ENCODE measurements at places on chromosomes 2 and 18.

DNA sequence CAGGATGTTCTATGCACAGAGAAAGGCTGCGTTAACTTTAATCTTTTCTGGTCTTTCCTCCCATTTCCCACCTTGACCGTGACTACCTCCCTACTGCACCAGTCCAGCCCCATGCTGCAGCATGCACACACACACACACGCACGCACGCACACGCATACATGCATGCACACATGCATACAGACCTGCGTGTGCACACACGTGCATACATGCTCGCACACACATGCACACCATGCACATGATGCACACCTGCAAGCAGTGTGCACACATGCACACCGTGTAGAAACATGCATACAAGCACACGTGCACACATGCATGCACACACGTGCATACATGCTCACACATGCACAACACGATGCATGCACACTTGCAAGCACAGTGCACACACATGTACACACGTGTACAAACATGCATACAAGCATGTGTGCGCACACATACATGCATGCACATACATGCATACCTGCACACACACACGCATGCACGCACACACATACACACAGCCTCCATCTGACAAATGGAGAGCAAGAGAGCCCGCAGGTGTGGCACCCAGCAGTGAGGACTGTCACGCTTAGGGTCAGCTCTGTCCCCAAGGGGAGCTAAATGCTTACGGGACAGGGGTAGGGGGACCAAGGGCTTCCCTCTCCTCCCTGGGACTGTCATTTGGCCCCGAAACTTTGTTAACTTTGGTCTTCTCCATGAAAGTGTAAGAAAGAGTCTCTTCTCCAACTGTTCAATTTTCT is 18.2 kb downstream of the SNORC start:
- DNase-seq: peak; percentile 32

DNA sequence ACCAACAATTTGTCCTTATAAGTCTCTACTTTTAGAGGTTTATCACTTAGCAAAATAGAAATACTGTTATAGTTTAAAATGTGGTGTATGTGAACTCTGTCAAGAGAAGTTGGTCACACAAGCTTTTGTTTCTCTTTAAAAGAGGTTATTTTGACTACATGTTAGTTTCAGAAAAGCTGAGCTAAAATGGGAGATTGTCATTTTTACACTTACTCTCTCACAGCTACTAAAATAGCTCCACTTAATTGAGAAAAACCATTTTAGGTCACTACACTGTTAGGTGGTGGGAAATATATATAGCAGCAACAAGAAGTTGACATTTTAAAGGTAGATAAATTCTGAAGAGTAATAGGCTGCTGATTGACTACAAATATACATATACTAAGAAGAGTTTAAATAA is 161.5 kb upstream of the KCNJ3 start:
- no peak for DNase-seq

GRCh38 chr2:241069821-241070281 is 32.2 kb downstream of the MTERF4 start:
- DNase-seq: no peak

DNA sequence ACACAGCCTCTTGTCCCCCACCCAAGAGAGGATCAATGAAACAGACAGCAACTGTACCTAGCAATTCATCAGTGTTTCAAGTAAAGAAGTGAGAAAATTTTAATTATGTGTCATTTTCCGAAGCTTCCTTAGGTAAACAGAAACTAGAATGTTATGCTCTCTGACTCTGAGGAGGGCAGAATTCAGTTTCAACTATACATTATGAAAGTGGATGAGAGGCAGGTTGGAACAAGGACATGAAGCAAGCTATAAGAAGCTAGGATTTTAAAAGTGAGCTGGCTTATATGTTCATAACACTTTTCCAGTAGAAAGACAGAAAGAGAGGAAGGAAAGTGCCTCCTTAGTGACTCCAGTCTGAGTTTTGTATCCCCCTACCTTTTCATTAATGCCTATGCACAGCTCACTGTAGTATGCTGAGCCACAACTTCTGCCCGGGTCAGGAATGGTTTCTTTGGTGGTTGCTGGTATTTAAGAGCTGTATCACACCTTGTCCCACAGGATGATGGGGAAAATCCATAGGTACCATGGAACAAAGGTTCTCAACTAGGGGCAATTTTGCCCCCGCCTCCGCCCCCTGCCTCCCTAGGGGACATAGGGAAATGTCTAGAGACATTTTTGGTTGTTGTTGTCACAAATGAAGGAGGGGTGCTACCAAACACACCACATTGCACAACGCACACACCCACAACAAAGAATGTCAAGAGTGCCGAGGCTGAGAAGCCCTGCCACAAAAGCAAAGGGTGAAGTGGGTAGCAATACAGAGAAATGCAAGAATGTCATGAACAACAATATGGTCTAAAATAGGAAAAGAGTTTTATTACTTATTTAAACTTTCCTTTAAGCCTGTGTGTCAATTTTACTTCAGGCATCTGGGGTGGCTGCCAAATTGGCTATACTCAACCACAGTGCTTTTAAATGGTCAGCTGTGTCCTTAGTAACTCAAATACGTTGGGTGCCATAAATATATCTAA is 161.0 kb upstream of the ZFP36L2 start:
- DNase-seq: no peak

GRCh38 chr2:206764673-206765241 is 371 bp downstream of the MDH1B start:
- no peak for DNase-seq

- no peak for DNase-seq
Observed at GRCh38 chr2:41344529-41344928, 703.3 kb upstream of the PKDCC start.

DNA sequence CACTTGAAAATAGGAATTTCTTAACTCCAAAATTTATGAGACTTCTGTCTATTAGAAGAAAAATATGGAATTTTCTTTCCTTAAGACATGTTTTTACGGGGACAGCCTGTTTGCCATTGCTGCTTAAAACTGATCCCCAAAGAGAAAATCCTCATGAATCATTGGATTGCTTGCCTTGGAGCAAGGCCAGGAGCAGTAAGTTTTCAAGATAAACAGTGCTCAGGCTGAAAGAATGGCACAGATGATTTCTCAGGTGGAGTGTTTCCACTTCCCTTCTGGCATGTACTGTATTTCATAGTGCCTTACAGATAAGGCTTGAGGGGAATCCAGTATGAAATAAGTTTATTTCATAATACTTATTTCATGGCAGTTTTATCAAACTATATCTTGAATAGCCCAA is 74.3 kb upstream of the MMADHC start:
- no peak for DNase-seq

DNA sequence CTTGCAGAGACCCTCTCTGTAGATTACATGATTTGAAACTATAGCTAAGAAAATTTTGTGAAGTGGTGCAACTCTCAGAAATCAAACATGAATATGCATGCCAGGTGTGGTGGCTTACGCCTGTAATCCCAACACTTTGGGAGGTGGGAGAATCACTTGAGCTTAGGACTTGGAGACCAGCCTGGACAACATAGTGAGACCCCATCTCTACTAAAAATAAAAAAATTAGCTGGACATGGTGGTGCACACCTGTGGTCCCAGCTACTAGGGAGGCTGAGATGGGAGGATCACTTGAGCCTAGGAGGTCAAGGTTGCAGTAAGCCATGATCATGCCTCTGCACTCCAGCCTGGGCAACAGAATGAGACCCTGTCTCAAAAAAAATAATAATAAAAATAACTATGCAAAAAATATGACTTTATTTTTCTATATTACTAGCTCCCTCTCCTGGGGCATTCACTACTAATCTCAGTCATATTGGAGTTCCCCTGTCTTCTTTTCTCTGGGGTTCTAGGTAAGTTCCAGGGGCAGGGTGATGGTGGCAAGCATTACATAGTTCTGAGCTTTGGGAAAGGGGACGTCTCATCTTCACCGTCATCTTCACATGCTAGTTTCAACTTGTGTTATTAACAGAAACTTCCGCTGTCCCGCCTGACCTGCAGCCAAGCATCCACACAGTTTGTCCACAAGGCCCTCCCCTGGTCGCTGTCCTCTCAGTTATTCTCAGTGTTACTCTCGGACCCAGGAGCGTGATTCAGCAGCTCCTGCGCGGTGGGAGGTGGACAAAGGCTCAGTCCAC is 96.8 kb upstream of the MBOAT2 start:
- DNase-seq: no peak

DNA sequence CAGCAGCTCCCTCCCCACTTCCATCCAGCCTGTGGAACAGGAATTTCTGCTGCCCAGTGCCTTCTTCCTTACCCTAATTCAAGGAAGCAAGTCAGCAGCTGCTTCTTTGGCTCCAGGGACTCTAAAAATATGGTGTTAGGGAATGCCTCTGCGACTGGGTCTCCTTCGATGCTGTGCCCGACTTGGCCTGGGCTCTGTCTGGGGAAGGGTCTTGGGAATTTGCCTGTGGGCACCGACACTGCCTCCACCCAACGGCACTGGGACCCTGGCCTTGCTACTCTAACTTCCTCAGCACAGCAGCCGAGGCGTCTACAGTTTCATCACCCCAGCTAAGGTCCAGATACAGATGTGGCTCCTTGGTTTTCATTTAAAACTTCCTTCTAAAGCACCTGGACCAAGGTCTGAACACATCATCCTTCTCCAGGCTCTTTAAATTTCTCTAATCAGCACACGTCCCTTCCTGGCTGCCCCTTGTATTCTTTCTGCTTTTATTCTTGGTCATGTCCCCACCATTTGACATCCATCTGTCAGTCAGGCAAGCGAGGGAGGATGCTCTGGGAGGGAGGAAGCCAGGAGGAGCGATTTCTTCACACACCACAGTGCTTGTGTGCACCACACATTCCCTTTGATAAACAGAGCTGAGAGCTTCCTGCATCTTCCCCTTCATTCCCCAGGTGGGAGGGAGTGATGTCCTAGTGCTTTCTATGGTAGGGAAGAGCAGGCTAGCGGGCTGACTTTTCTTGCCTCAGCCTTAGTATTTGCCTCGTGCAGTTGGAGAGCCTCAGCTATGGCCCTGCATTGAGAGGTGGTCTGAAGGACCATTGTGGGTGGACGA is 6.8 kb downstream of the LBH start:
- no peak for DNase-seq

DNA sequence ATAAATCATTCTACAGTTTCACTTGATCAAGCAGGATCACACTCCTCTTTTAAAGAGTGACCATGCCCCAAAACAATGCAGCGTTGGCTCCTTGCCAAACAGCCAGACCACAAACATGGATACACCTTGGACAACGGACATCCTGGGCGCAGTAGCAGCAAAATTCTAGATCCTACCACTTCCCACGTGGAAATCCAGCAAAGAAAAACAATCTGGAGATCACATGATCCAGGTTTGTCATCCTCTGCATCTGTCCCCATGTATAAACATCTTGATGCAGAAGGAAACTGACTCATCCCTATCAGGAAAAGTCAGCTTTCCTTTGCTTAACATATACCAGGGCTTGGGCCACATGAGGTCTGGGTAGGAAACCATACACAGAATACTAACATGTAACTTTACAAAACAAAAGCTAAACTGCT is 53.1 kb downstream of the ZNF521 start:
- no peak for DNase-seq

GRCh38 chr2:120012363-120012762 is 514 bp upstream of the EPB41L5 start:
- DNase-seq: no peak

DNA sequence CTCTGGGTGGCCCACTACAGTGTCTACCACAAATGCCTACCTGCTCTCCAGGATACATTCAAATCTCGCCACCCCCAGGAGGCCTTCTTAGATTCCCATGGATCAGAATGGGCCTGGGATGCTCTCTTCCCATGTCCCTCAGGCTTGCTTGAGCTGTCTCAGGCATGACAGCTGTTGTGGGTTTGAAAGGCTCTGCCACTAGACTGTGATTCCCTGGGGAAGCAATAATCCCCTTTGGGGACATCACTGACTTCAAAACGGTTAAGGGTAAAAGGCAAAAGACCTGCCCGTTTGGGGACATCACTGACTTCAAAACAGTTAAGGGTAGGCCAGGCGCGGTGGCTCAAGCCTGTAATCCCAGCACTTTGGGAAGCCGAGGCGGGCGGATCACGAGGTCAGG is 35.8 kb upstream of the ZNF516 start:
- DNase-seq: no peak

DNA sequence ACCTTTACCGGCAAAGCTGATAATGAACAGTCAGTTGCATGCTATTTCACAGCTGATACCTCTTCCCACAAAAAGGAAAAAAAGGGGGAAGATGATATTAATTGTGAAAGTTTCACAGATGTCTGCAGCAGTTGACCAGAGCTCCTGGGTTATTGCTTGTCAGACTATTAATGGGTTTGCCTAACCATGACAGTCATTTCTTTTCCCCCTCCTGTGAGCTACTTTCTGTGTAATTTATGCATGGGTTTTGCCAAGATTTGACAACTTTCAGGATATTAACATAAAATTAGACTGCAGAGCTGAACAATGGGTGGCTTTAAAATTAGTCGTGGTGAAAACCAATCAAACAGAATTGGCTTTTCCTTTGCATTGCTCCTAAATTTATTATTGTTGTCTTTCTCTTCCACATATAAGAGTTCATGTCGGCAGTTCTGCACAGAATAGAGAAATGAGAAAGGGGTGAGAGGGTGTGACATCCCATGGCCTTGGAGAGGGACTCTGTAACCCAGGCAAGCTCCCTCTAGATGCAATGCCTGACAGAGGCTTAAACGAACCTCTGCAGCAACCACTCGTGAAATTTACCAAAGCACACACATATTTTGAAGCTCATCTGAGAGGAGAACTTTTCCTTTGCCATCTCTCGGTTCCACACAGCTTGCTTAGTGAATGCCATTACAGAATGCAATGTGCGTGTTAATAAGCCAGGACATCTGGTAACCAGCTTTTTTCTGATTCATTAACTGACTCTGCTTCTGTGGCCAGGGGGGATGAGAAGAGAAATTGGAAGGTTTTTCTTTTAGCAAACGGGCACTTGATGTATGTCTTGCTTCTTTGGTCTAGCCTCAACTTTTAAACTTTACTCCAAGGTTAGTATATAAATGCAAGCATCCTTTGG is 82.2 kb upstream of the ITGA4 start:
- no peak for DNase-seq

GRCh38 chr2:30398084-30398873 is 48.8 kb upstream of the LCLAT1 start:
- DNase-seq: no peak

- no peak for DNase-seq
Observed at GRCh38 chr2:167924556-167924955, 322.8 kb downstream of the STK39 start.

GRCh38 chr18:49481317-49481716 is 5.7 kb downstream of the C18orf32 start:
- no peak for DNase-seq

GRCh38 chr18:71433373-71433772 is 1110.8 kb downstream of the CBLN2 start:
- no peak for DNase-seq

DNA sequence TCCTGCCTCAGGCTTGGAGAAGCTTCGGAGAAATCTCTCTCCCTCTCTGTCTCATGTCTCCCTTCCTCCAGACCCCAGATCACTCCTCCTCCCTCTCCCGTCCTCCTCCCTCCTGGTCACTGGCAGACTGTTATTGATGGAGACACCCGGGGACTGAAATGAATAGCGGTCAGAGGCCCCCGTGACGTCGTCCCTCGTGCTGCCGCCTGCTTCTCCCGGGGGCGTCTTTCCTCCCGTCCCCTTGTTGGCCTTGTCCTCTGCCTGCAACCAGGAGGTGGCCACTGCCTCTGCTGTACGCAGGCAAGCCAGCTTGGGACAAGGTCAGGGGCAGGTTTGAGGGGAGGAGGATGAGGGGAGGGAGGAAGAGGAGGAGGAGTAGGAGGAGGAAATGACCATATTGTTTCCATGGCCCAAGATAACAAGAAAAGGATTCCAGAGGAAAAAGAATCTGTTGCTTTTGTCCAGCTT is 78.2 kb downstream of the CELF4 start:
- DNase-seq: no peak

GRCh38 chr2:239619369-239619768 is 218.5 kb upstream of the HDAC4 start:
- no peak for DNase-seq

GRCh38 chr2:148876202-148876594 is 1.2 kb downstream of the KIF5C start:
- peak; percentile 20 for DNase-seq

Data from right lobe of liver (tissue), 6 donors.